Naive thymus-derived CD8-positive, alpha-beta T cell (primary cell): ENCODE measurements at places on chromosomes 7 and 10.

- no peak for DNase-seq
Observed at GRCh38 chr10:103853428-103854264, 1.7 kb downstream of the SH3PXD2A start.

DNA sequence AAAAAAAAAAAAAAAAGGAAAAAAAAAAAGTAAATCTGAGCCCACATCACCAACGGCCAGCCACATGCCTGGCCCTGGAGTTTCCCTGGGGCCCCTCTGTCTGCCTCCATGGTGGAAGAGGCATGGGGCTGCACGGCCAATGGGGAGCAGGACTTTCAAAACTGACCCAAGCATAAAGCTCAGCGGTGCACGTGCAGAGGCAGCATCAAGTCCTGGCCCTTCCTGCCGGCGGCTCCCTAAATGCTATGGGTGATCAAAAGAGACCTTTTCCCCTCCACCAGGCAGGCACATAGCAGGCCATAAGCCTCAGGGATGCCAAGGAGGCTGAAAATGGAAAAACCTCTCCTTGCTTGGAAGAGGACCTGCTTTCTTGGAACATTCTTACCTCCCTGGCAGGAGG lies 94.3 kb downstream of the OAT start:
- no peak for DNase-seq

DNA sequence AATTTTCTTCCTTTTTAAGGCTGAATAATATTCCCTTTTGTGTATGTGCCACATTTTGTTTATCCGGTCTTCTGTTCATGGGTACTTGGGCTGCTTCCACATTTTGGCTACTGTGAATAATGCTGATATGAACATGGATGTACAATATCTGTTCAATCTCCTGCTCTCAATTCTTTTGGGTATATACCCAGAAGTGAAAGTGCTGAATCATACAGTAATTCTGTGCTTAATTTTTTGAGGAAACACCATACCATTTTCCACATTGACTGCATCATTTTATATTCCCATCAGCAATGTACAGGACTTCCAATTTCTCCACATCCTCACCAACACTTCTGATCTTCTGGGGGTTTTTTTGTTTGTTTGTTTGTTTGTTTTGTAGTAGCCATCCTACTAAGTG lies 135.0 kb upstream of the INHBA start:
- DNase-seq = no peak

DNA sequence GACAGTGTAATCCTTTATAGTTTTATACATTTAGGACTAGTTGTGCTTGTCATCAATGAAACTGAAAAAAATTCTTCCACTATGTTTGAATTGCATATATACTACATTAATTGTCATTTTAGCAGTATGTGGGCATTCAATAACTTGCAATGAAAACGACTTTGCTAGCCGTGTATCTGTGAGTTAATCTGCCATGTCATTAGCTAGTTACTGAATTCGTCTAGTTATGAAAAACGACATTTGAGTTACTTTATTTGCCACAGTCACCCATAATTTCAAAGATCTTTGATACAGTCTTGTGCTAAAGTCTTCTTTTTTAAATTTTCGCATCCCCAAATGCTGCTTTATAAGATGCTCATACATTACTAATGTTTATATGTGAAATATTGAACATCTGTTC lies 18.3 kb upstream of the SMC3 start:
- no peak for DNase-seq

DNA sequence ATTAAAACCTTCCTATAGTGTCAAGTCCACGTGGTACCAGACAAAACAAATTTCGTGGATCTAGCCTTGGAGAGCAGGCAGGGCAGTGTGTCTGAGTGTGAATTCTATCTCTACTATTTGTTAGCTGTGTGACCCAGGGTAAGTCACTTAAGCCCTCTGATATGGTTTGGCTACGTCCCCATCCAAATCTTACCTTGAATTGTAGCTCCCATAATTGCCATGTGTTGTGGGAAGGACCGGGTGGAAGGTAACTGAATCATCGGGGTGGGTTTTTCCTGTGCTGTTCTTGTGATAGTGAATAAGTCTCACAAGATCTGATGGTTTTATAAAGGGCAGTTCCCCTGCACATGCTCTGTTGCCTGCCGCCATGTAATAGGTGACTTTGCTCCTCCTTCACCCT lies 2.8 kb upstream of the NPFFR1 start:
- no peak for DNase-seq

DNA sequence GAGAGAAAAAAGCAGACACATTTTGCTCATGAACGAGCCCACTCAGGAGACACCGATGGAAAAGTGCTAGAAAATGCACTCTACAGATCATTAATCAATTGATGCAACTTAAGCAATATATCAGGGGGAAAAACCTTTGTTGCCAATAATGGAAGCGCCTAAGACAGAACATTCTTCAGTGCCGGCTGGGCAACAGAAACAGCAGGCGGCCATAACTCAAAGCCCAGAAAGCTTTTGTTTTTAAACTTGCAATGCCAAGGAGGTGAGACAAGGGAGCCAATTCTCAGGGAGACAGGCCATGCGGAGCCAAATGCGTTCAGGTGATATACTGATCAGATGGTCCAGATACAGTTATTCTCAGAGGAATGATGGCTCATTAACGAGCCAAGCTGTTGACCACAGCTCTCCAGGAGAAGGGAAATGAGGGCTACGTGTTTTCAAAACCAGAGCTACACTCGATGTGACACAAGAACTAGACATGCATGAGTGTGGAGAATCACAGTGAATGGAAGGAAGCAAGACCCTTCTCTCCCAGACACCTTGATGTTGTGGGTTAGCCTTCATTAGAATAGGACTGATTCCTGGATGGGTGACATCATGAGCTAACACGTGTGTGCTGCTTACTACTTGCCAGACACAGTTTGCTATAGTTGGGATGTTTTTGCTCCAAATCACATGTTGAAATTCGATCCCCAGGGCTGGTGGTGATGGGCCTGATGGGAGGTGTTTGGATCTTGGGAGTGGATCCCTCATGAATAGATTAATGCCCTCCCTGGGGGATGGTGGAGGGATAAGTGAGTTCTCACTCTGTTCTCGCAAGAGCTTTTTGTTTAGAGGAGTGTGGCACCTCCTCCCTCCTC lies 79.1 kb upstream of the KCNMA1 start:
- no peak for DNase-seq

GRCh38 chr10:4882704-4883078 lies 56.7 kb downstream of the AKR1E2 start:
- DNase-seq = no peak

- DNase-seq = no peak
Observed at GRCh38 chr7:100544386-100544785, 5.4 kb downstream of the AGFG2 start.
